ENCODE measurements at places on chromosomes 2 and 18.

GRCh38 chr18:61699397-61700110, 193.3 kb downstream of the RNF152 start:
- DNase-seq, result no peak

GRCh38 chr2:130337735-130338325, 4.9 kb upstream of the IMP4 start:
- no peak for DNase-seq

- DNase-seq, result no peak
These were observed 133.0 kb downstream of the CACNB4 start for GRCh38 chr2:151965884-151966283.

DNA sequence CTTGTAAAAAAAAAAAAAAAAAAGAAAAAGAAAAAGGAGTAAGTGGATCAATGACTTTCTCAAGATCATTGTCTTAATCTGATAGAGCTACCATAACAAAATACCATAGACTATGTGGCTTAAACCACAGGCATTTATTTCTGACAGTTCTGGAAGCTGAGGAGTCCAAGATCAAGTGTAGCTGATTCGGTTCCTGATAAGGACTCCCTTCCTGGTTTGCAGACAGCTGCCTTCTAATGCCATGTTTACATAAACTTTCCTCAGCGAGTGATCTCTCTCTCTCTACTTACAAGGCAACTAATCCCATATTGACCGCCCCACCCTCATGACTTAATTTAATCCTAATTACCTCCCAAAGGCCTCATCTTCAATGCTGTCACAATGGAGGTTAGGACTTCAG, 36.5 kb upstream of the SIX2 start:
- DNase-seq, result no peak

- DNase-seq, result no peak
These were observed 128.8 kb upstream of the TRIB2 start for GRCh38 chr2:12587729-12588522.

- no peak for DNase-seq
These were observed 7.6 kb upstream of the BMP10 start for GRCh38 chr2:68878753-68879152.

DNA sequence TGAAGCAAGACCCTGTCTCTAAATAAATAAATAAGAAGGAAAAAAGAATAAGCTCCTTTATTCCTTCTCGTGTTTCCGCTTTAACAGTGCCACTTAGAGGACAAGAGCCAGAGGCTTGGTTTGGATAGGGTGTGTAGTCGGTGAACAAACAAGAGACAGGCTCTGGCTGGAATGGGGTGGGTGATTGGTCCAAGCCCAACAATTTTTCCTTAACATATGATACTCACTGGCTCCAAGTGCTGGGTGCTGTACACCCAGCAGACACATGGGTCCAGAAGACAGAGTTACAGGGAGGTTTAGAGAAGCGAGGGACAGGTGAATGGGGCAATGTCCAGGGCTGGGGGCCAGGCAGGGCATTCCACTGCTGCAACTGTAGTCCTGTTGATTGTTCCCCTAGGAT, 77.8 kb downstream of the NCAPH start:
- DNase-seq, result no peak

DNA sequence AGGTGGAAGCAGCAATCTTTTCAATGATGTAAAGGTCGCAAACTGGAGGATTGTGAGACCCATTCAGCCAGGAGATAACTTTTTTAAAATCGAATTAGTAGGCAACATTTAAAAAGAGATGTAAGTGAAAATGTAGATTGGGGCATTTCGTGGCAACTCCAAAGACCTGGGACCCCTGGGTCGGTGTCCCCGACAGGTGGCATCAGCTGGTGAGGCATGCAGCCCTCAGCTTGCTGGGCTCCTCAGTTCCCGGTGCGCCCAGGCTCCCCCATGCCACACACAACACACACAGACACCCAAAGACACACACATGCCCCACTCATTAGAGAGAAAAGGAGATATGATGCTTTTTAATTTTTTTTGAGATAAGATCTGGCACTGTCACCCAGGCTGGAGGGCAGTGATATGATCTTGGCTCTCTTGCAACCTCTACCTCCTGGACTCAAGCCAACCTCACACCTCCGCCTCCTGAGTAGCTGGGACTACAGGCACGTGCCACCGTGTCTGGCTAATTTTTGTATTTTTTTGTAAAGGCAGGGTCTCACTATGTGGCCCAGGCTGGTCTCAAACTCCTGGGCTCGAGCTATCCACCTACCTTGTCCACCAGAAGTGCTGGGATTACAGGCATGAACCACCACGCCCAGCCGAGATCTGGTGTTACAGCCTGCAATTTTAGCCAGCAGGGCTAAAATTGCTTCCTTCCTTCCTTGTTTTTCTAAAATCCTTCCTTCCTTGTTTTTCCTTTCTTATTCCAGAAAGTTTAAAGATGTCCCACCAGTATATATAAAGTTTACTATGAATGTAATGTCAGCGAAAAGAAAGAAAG, 122.6 kb upstream of the EPAS1 start:
- no peak for DNase-seq

GRCh38 chr2:120876526-120877280, 141.0 kb downstream of the GLI2 start:
- no peak for DNase-seq

GRCh38 chr2:58419983-58420382, 178.9 kb upstream of the FANCL start:
- no peak for DNase-seq

DNA sequence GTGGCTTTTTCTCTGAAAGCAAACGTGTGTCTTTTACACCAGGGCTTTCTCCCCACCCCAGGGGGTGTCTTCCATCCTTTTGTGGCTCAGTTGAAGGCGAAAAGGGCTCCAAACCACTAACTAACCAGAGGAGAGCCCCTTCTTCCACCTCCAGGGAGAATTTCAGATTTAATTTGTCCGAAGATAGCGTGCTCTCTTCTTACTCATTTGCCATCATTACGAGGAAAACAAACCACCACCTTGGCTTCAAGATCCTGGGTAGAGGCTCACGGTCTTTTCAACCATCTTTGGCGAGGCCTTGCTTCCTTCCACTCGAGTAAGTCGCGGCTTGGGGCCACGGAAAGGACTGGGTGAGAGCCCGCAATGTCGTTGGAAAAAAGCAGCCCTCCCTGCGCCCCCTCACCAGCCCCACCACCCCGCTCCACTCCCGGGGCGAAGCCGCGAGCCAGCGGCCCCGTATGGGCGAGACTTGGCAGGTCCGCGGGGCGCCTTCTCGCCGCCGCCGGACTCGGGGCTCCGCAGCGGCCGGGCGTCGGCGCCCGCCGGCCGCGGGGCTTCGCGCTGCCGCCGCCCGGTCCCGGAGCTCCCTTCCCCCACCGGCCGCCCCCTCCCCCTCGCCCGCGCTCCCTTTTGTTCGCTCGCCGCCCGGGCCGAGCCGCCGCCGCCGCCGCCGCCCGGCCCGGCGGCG, 1.7 kb upstream of the ZNF532 start:
- peak; percentile 20 for DNase-seq

GRCh38 chr2:151819920-151820319, 8.3 kb downstream of the ARL5A start:
- DNase-seq, result no peak

DNA sequence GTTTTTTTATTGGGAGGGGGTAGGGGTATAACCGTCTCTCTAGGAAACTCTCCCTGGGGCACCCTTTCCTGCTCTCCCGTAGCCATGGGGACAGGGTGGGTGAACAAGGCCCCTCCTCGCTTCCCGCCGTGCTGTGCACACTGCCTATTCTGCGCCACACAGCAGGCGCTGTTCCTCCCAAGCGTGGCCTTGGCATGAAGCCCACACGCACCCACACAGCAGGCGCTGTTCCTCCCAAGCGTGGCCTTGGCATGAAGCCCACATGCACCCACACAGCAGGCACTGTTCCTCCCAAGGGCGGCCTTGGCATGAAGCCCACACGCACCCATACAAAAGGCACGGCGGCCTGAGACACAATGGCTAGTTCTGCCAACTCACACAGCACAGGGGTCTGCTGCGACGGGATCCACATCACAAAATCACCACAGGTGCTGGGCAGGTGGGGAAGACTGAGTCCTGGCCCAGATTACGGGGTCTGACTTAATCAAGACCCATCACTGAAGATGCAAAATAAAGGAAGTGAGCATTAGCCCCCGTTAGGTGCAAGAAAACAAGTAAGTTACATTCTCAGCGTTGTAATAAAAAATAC, 46.6 kb upstream of the TPO start:
- DNase-seq, result peak; percentile 93

DNA sequence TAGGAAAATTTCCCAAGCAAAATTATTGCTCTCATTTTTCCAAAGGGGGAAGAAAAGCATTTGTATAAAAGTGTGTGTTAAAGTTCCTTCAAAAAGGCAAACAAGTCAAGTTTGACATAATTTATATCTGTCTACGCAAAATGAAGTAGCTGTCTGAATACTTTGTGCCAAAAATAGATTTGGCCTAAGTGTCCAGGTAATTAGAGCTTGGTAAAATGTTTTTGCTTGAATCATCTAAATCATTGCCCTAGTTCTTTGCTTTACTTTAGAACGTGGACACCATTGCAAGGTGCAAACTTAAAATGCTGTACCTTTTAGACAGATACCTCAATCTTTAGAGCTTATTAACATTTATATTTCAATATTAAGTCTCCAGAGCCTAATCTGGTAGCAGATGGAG, 97.6 kb upstream of the MAPRE2 start:
- DNase-seq, result no peak

GRCh38 chr2:215356334-215356947, 44.6 kb downstream of the ATIC start:
- no peak for DNase-seq

GRCh38 chr2:239779584-239779983, 245.6 kb downstream of the NDUFA10 start:
- no peak for DNase-seq

DNA sequence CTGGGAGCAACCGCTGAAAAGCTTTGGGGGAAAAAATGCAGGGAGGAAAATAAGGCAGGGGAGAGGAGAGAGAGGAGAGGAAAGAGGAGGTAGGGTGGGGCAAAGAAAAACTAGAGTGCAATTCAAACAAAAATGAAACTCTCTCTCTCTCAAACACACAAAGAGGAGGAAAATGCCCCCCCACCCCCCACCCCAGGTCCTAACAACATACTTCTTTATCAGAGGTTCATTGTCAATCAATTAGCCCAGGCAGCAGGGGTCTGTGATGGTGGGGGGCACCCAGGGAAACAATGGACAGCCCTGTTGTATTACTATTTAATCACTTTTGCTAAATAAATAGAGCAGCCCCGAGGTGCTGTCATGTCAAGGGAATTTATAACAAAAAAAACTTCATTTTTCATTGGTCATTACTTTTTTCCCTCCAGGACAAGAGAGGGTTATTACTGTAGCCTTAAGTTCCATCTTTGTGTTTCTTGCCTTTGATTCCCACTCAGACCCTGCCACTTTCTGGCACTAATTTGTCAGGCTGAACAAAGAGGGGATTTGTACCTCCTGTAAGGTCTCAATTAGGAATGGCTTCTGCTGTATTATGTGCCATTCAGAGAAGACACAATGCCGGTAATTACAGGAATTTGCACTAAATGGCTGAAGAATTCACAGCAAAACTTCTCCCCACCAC, 55.0 kb downstream of the PLEKHM3 start:
- no peak for DNase-seq

Data from NCI-H1105 (cell line).